Activated T-cell treated with anti-CD3 and anti-CD28 coated beads, Interleukin-2, amount 50 U/mL, for 4 hours (primary cell): ENCODE measurements at places on chromosomes 12 and 14. TPM values are rescaled to one million over a fixed set of nuclear protein-coding genes. Genes with fewer than 3 reads are reported as not detected.

Gene OR11H7
- not detected for total RNA-seq

DNA sequence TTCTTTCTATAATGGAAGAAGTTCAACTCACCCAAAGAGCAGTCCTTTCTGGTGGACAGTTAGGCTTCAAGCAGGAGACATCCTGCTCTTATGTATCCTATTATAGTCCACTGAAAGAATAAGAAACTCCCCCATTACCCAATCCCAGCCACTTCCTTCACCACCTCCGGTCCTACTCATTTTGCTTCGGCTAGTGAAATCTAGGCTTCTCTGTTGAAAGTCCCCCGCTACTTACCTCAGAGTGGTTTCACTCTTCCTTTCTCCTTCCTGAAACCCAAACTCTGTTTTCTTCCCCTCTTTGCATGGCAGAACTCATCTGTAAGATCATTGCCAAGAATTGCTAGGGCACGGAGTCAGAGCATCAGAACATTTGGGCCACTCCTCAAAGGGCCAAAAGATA is at the start of gene GPR84:
Gene GPR84, minus strand, starts transcription at position 74 of the 400 bp plus-strand sequence. CDS start 635 bp downstream, outside the sequence.
- no peak for DNase-seq

Gene TAS2R31
- 0.86 TPM for total RNA-seq

- no peak for DNase-seq
Observed at GRCh38 chr12:125436686-125437085, 371.5 kb downstream of the AACS start.

DNA sequence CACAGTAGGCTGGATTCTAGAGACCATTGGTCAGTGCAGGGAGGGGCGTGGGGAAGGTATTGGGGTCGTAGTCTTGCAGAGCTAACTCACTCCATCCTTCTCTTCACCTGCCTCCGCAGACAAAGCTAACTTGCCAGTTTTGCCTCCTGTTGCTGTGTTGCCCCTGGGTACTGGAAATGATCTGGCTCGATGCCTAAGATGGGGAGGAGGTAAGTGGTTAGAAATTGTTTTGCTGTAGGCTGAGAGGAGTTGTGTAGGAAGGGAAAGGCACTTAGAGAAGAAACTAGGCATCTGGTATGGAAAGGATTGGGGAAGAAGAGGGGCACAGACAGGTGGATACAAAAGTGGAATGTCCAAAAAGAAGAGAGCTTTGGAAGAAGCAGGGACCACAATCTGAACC is 11.1 kb downstream of the DGKA start:
- no peak for DNase-seq

Gene METTL17
- 99.4 TPM for total RNA-seq

DNA sequence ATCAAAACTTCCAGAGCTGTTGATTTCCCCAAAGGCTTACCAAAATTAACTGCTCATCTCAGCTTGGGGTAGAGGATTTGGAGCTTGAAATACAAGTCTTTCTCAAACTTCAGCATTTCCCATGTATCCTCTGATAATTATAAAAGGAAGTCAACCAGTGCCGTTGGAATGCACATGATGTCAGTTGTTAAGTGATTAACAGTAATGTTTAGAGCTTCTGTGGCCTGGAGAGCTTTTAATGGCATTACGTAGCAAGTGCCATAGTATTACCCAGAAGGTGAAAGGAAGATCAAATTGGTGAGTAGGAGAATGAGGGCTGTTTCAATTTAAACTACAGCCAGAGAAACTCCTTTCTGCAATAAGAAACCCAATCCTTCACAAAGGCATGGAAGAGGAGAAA is 62.5 kb upstream of the PTPRR start:
- no peak for DNase-seq

GRCh38 chr14:61219256-61219655 is 61.9 kb downstream of the TMEM30B start:
- no peak for DNase-seq

Gene ACVRL1
- 0.29 TPM for total RNA-seq

GRCh38 chr12:68765696-68766095 is 19.7 kb downstream of the SLC35E3 start:
- no peak for DNase-seq

GRCh38 chr14:59117754-59118528 is 70.5 kb upstream of the DAAM1 start:
- DNase-seq = no peak

GRCh38 chr14:89495718-89496117 is 78.7 kb upstream of the FOXN3 start:
- DNase-seq = no peak

- no peak for DNase-seq
Observed at GRCh38 chr12:96421014-96421413, 20.8 kb upstream of the CDK17 start.

GRCh38 chr12:13275241-13276085 is 78.9 kb downstream of the EMP1 start:
- DNase-seq = no peak

- DNase-seq = no peak
Observed at GRCh38 chr14:92880851-92881250, 42.1 kb upstream of the CHGA start.

- DNase-seq = no peak
Observed at GRCh38 chr12:73053893-73054292, 781.7 kb downstream of the TRHDE start.

DNA sequence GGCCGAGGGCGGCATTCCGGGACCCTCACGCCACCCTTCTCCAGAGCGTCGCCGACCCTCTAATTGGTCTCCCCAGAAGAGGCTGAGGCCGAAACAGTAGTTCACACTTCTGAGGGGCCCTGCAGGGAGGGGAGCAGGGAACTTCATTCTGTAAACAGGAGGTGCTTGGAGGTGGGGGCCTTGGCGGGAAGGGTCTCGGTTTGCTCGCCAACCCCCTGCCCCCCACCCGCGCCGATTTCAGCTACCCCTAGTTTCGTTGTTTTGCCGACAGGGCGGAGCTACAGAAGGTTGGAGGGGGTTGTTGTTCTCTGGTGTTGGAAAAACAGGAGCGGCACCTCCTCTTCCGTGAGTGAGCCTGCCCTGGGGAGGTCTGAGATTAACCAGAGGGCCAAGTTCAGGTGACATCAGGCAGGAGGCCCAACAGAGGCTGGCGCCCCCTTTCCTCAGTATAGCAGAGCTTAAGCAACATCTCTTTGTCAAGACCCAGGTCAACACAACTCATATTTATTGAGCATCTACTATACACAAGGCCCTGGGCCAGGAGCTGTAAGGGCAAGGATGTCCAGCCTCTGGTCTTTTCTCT is 682 bp downstream of the ERBB3 start:
- no peak for DNase-seq

Gene TMEM229B
- 4.2 TPM for total RNA-seq

- DNase-seq = no peak
Observed at GRCh38 chr14:79496701-79497100, 714.6 kb downstream of the DIO2 start.

Gene LGALS3
- total RNA-seq = 12.2 TPM

DNA sequence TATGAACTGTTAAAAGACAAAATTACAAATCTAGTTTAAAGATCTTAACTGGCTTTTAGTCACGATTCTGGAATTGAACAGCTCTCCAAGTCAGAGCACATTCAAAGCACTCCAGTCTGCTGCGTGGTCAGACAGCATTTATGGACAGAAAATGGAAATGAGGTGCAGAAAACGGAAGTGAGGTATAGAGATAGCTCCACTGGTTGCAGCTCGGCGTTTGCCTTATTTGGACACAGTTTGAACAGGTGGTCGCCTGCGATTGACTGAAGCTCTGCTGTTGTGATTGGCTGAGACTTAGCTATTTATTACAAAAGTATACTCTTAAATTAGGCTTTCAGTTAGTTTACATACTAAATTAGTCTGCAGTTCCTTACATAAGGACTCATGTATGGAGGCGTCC is 28.3 kb downstream of the TRIM9 start:
- no peak for DNase-seq

DNA sequence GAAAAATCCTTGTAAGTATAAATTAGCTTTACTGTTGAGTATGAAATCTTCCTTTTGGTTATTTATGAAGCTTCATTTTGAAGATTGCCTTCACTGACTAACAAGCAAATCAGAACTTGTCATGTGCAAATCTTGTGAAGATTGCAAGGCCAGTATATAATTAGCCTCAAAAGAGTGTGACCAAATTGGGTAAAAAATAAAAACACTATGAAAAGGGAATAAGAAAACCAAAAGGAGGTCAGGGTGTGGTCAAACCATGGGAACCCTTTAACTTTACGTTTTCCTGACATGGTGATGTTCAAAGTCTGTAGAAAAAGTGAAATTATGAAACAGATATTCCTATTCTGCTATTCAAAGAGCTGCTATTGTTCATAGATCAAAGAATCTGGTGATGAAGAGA is 230.3 kb downstream of the BCAT1 start:
- no peak for DNase-seq

Gene AQP2
- total RNA-seq = not detected

DNA sequence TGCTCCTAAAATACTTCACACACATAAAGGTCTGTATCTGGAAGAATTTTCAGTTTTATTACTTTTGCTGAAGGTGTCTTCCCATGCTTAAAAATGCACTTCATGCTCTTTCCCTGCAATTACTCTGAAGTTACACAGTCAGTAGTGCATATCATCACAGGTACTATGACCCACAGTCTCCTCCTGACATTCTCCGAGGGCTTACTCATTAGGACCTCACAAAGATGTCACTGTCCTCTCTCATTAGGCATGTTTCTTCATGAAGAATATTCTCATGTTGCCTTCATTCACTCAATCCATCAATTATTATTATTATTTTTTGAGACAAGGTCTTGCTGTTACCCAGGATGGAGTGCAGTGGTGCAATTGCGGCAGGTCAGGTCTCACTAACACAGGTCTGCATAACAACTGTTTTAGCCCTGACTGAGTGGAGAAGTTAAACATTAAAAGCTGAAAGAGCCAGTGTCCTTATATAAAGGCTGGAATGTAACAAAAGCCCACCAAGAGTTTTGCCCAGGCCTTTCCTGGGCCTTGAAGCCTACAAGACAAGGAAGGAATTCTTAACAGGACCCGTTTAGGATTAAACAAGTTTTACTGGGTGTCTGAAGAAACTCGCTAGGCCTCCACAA is 119.5 kb upstream of the WSCD2 start:
- no peak for DNase-seq

Gene RHEBL1
- total RNA-seq = 4.5 TPM

Gene MYH6
- not detected for total RNA-seq

GRCh38 chr14:74401504-74402241 is 24.3 kb downstream of the SYNDIG1L start:
- peak; percentile 41 for DNase-seq
